ENCODE measurements at places on chromosomes 6 and 20. TPM values are rescaled to one million over a fixed set of nuclear protein-coding genes. Genes with fewer than 3 reads are reported as not detected.

DNA sequence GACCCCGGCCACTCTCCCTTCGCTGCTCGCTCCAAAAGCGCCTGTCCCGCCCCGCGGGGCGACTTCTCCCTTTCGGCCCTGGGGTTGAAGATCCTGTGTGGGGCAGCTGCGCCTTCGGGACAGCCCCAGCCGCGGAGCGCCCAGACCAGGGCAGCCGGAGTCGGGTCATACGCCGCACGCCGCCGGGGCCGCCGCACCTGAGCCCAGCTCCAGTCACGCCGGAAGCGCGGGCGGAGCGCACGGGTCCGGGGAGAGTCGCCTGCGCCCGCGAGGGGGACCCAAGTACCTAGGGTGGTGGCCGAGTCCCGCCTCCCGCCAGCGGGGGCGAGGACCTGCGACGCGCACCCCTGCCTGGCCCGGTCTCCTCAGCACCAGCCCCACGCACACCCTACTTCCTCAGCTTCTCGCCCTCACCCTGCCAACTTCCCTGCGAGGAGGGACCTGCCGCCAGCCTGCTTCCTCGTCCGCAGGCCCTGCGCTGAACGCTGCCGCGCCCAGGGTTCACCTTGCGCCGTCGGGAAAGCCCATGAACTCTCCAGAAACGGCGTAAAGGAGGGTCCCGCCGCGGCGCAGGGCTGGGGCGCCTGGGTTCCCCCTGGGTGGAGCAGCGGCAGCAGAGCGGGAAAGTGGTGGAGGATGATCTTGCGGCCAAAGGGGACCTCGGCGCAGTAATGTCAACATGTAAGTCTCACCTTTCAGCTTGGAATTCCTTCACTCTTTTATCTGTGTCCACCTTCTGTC, at the start of gene ADGRG6:
Gene ADGRG6, plus strand, starts transcription at position 357 of the 741 bp plus-strand sequence. Its CDS starts 323 bp downstream, at position 680.
- H3K27ac ChIP-seq: peak within 1 kb of the TSS; percentile 15
- no peaks in the 10 kb centered on the region for H3K36me3 ChIP-seq
- peak within 1 kb of the TSS; percentile 46 for H3K4me3 ChIP-seq
- DNase-seq: no peak
- H3K4me1 ChIP-seq: no peaks in the 10 kb centered on the region

GRCh38 chr6:112563368-112563767, 216.2 kb downstream of the RFPL4B start:
- H3K4me1 ChIP-seq: peaks cover 21% of the 10 kb centered on the region
- no peaks in the 10 kb centered on the region for H3K36me3 ChIP-seq
- H3K27me3 ChIP-seq: no peaks in the 10 kb centered on the region
- H3K27ac ChIP-seq: peak overlapping the region; percentile 48
- DNase-seq: no peak

GRCh38 chr6:163776196-163776905, 361.8 kb downstream of the QKI start:
- no peak overlapping the region for H3K4me3 ChIP-seq
- H3K27ac ChIP-seq: peak overlapping the region; percentile 57
- DNase-seq: no peak
- no peaks in the 10 kb centered on the region for H3K4me1 ChIP-seq

DNA sequence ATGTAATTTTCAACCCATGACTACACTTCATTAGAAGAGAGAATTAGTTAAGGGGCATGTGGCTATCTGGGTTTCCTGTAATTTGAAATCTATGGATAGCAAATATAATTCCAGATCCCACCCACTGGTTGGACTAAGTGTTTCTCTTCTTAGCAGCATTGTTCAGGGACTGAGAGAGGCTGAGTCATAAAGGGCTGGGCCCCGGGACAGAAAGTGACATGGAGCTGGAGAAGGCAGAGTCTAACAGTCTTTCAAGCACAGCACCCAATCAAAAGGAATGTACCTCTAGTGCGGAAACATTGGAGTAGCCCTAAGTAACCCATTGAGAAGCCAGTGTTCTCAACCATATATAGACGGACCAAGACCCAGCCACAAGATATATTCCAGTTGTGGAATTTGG, 363.9 kb downstream of the DHX35 start:
- no peaks in the 10 kb centered on the region for H3K4me1 ChIP-seq
- no peaks in the 10 kb centered on the region for H3K36me3 ChIP-seq
- H3K4me3 ChIP-seq: no peak overlapping the region
- H3K27ac ChIP-seq: no peak overlapping the region

GRCh38 chr6:40960742-40961430, 78.1 kb downstream of the UNC5CL start:
- H3K27ac ChIP-seq: no peak overlapping the region
- no peaks in the 10 kb centered on the region for H3K27me3 ChIP-seq
- H3K36me3 ChIP-seq: no peaks in the 10 kb centered on the region
- no peak overlapping the region for H3K4me3 ChIP-seq
- no peak for DNase-seq

- H3K4me3 ChIP-seq: no peak overlapping the region
- peaks cover 7% of the 10 kb centered on the region for H3K27me3 ChIP-seq
- no peaks in the 10 kb centered on the region for H3K4me1 ChIP-seq
- no peak overlapping the region for H3K27ac ChIP-seq
Measured at GRCh38 chr6:89895276-89895874, 1.1 kb downstream of the GJA10 start.

- DNase-seq: no peak
- no peaks in the 10 kb centered on the region for H3K4me1 ChIP-seq
- H3K27ac ChIP-seq: no peak overlapping the region
- H3K27me3 ChIP-seq: no peaks in the 10 kb centered on the region
- H3K36me3 ChIP-seq: no peaks in the 10 kb centered on the region
Measured at GRCh38 chr20:38179846-38180245, 14.8 kb upstream of the TGM2 start.

Gene FBXL4
- total RNA-seq: 20.6 TPM

Gene TCF21
- total RNA-seq: 7.5 TPM

Gene RAB44
- total RNA-seq: not detected

GRCh38 chr6:138334000-138334399, 43.7 kb upstream of the SMIM28 start:
- no peaks in the 10 kb centered on the region for H3K36me3 ChIP-seq
- no peak overlapping the region for H3K27ac ChIP-seq
- H3K27me3 ChIP-seq: no peaks in the 10 kb centered on the region
- H3K4me1 ChIP-seq: no peaks in the 10 kb centered on the region
- no peak overlapping the region for H3K4me3 ChIP-seq

DNA sequence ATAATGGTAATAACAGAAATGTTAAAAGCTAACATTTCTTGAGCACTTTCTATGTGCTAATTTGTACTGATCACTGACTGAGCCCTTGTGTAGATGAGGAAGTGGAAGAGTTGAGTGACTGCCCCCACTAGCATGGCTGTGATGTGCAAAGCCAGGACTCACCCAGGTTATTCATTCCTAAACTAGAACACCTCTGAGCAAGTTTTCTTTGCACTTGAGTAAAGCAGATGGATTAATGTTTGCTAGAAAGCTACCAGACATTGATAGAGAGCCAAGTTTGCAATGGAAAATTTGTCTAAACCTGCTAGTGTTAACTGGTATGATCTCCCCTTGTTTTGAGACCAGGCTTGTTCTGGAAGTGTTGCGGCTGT, 467.4 kb upstream of the PLCB4 start:
- no peaks in the 10 kb centered on the region for H3K4me1 ChIP-seq
- no peak for DNase-seq
- no peaks in the 10 kb centered on the region for H3K36me3 ChIP-seq

DNA sequence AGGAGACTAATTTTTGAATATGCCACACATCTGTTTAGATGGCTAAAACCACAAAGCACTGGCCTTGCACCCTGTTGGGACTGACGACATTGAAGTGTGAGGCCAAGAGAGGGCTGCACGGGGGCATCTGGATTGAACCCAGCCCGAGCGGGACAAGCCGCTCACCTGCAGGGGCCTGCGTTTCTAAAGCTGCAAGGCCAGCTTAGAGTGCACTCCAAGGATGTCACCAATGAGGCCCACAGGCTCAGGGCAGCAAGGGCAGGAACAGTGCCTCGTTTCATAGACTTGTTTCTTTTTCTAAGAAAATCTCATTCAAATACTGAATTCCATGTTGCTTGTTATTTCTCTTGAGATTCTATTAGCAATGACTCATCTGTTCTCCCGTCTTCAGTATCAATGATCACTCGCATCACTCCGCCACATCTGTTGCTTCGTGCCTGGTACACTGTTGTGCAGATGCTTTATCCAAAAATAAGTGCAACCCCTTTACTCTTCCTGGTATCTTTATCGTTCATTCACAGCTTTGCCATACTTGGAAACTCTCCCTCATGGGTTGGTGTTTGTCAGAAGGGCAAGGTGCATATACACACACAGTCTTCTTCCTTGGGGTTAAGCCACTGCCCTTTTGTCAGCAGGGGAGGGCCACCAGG, 120.1 kb downstream of the IRF4 start:
- no peak for DNase-seq
- no peaks in the 10 kb centered on the region for H3K27me3 ChIP-seq
- no peak overlapping the region for H3K4me3 ChIP-seq
- no peak overlapping the region for H3K27ac ChIP-seq
- H3K4me1 ChIP-seq: no peaks in the 10 kb centered on the region

Gene AHCY
- 59.7 TPM for total RNA-seq

Gene IL17F
- total RNA-seq: not detected

- no peak overlapping the region for H3K27ac ChIP-seq
- H3K36me3 ChIP-seq: peaks cover 4% of the 10 kb centered on the region
- no peaks in the 10 kb centered on the region for H3K4me1 ChIP-seq
- no peaks in the 10 kb centered on the region for H3K27me3 ChIP-seq
- H3K4me3 ChIP-seq: no peak overlapping the region
Measured at GRCh38 chr6:84137051-84137375, 90.4 kb downstream of the CEP162 start.

DNA sequence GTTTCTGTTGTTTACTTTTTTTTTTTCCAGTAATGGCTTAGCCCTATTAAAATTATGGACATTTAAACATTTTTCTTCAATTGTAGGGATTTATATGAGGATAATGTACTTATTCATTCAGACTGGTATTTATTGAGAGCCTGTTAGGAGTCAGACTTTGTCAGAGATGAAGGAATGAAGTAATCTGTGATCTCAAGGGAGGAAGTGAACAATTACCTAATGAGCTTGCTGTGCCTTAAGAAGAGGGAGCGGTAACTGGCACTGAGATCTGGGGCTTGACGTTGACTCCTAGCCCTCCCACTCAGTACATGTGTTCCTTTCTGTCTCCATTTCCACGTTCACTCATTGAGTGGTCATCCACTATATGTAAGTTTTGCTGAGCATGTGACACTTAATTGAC, 12.6 kb downstream of the AFDN start:
- no peaks in the 10 kb centered on the region for H3K4me1 ChIP-seq
- no peak overlapping the region for H3K4me3 ChIP-seq
- no peaks in the 10 kb centered on the region for H3K27me3 ChIP-seq
- no peak for DNase-seq

GRCh38 chr6:87543696-87544473, 45.9 kb downstream of the RARS2 start:
- H3K27me3 ChIP-seq: no peaks in the 10 kb centered on the region
- H3K4me3 ChIP-seq: no peak overlapping the region
- no peak overlapping the region for H3K27ac ChIP-seq

- no peak for DNase-seq
- peak overlapping the region; percentile 52 for H3K27ac ChIP-seq
- H3K4me1 ChIP-seq: no peaks in the 10 kb centered on the region
- no peaks in the 10 kb centered on the region for H3K27me3 ChIP-seq
- H3K4me3 ChIP-seq: no peak overlapping the region
Measured at GRCh38 chr20:36499723-36500501, 41.4 kb upstream of the MYL9 start.

Gene UBD
- not detected for total RNA-seq

Gene PNPLA1
- total RNA-seq: not detected

Measured in right atrium auricular region (tissue), 2 donors.